ENCODE measurements at places on chromosomes 6 and 20.

DNA sequence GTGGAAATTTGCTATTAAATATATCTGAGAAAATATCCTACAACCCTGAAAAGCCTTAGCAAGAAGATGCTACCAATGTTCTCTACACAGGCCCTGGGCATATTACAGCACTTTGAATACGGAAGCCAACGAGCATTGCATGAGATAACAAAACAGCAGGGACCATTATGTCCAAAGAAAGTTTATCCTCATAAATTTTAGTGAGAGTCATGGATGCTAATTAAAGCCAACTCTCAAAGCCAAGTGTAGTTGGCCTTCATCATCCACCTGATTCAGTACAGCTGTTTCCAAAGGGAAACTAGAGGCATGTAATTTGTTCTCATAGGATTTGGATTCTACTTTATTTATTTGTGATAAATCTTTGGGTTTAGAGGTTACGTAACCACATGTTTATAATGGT lies 564.8 kb downstream of the RFPL4B start:
- DNase-seq = no peak

DNA sequence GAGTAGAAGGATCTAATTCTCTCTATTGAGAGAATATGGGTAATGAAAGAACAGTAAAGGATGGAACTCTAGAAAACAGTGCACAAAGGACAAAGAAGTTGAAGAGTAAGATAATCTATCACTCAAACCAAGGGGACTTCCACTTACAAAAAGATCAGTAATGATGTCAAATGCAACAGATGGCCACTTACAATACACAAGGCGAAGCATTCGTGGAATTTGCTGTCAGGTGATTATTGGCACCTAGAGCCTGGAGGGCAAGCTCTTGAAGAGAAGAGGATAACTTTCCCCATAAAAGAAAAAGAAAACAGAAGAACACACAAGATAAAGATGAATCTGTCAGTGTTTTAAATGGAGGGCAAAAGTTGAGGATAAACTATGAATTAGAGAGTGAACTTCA lies 256.0 kb upstream of the TCF21 start:
- DNase-seq = no peak

GRCh38 chr20:63009988-63010769 lies 3.4 kb upstream of the BHLHE23 start:
- DNase-seq = no peak

DNA sequence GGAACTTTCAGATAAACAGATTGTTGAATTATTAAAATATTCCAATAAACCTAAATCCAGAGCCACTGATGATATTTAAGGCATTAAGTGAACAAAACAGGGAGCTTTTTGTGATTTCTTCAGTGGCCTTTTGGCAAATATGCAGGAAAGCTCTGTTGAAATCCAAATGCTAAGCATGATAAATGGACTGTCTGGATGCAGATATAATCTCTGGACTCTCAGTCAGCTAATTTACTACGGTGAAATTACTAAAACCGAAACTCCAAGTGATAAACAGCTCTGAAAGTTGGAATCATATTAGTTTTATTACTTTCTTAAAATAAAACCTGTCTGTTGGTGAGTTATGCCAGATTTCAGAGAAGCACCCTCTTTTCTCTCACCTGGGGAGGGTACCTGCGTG lies 120.3 kb downstream of the IMPG1 start:
- DNase-seq = no peak

- no peak for DNase-seq
Measured at GRCh38 chr6:10740061-10740460, 7.5 kb upstream of the TMEM14B start.

Measured in NCI-H446 treated with DMSO at 0.1 percent for 48 hours (cell line).